Fibroblast of skin of back (primary cell): ENCODE measurements at places on chromosomes 16 and 17.

DNA sequence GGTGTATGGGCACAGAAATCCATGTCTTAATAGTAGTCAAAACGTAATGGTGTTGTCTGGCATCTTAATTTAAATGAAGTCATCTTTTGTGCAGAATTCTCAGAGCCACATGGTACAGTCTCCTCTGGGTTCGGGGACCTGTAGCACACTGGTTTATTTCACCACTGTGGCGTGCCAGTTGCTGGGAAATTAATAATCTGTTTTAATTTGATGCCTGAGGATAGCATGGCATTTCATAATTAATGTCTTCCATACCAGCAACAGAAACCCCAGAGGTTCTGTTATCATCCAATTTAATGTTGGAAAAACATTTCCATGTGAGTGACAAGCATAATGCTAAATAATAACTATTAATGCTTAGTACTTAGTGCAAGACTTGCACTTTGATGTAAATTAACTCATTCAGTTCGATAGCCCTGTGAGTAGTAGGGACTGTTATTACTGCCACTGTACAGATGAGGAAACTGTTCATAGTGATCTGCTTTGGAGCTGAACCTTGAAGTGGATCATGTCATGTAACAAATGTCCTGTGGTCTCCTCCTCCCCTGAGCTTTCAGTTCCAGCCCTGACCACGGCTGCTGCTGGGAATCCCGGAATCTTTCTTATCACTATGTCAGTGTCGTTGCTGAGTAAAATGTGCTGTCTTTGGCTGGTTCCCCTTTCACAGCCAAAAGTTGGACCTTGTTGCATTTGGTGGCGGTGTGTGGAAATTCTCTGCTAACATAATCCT lies 51.2 kb downstream of the SNX29 start:
- no peak for DNase-seq

- DNase-seq: no peak
Observed at GRCh38 chr17:75024686-75025397, 12.4 kb downstream of the MRPL58 start.

DNA sequence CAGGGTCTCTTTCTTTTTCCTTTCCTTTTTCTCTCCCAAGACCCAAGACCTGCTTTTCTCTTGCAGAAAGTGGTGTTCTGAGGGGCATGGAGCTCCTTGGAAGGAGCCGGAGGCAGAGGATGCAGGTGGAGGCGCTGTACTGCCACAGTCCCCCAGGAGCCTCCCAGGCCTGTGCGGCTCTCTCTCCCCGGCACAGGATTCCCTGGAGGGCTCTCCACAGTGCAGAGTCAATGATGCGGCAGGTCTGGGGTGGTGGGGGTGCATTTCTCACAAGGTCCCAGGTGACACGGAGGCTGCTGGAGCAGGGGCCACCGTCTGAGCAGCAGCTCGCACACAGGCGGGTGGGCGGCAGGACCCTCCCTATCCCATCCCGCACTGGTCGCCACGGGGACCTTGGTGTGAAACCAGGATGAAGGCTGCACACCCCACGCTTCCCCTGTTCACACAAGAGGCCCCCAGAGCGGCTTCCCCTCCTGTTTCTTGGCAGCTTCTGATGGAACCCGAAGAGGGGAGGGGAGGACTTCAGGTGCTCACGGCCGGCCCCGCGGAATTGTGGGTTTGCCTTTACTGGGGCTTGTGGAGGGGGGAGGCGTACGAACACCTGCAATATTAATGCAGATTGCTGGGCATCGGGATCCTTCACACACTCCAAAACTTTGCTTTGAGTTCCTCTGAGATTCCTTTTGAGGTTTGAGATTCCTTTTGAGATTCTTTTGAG lies 186.9 kb downstream of the ENGASE start:
- no peak for DNase-seq

DNA sequence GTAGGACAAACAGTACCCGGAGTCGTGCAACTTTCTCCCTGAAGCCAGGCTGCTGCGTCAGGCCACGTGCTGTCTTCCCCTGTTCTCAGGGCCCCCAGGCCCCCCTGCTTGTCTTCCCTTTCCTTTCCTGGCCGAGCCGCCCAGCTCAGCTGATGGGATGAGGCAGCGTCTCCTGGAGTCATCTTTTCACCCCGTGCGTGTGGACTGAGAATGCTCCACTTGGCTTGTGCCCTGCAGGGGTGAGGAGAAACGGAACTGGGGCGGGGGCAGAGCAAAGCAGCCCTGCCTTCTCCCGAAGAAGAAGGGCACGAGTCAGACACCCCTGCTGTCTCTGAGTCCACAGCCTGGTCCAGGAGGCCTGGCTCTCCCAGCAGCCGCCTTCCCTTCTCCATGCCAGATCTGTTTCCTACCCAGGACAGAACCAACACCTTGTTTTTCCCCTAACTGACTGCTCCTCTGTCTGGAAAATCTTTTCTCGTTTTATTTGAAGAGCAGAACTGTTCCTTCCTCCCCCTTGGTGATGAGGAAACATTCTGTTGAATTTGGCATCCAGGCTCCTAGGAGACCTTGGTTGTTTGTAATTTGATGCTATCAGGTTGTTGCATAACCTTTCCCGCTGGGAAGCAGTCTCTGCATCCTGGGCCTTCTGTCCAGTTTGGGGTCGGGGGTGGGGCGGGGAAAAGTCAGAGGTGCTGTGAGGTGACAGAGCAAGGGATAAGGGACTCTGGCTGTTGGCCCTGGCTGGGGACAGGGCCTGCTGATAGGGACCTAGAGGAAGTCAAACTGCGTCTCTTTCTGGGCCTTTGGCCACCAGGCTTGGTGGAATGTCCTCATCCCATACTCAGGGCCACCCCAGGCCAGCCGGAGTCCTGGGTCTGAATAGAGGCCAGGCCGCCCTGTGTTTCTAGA lies 78.8 kb downstream of the WIPI1 start:
- DNase-seq: peak; percentile 66

GRCh38 chr16:69181-69580 lies 3.2 kb downstream of the RHBDF1 start:
- no peak for DNase-seq

DNA sequence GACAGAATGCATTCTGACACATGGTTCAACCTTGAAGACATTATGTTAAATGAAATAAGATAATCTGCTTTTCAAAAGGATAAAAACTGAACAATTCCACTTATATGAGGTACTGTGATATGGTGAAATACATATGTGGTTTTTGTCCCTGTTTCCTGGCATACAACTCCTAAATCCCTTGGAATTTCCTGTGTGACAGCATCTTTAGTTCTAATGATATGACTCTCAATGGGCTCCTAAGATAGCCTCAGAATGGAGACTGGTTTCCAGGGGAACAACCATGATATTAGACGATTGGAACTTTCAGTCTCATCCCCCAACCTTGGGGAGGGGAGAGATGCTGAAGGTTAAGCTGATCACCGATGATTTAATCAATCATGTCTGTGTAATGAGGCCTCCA lies 37.7 kb upstream of the PHLPP2 start:
- DNase-seq: peak; percentile 90

GRCh38 chr17:8742819-8743218 lies 1.8 kb downstream of the CCDC42 start:
- DNase-seq: no peak

GRCh38 chr17:3678095-3678820 lies 9.6 kb downstream of the EMC6 start:
- no peak for DNase-seq

- peak; percentile 36 for DNase-seq
Observed at GRCh38 chr16:27154705-27155521, 48.4 kb upstream of the KDM8 start.

DNA sequence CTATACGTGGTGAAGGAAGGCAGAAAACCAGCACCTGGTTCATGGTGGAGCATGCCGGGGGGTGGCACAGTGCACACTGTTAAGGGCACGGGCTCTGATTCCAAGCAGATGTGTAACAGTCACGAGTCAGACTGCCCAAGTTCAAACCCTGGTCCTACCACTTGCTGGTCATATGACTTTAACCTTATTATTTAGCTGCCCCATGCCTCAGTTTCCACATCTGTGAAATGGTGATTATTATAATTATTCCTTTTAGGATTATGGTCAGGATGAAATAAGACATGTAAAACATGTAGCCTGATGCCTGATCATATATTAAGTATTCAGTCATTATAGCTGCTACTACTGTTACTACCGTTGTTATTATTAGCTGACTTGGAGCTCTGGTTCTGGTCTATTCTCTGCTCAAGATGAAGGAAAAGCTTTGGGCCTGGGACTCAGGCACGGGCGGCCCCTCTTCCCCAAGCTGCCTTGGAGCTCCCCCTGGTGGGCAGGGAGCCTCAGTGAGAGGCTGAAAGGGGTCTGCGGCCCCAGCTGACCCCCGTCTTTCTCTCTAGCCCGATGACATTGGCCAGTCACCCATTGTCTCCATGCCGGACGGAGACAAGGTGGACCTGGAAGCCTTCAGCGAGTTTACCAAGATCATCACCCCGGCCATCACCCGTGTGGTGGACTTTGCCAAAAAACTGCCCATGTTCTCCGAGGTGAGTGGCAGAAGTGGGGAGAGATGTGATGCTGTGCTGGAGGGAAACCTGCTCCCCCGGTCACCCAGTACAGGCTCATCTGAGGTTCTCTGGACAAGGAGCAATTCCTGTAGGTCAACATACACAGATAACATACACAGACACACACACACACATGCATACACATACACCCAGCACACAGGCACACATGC lies 14.0 kb downstream of the NR1D1 start:
- DNase-seq: no peak

GRCh38 chr17:4073983-4074830 lies 68.6 kb downstream of the ZZEF1 start:
- DNase-seq: no peak

DNA sequence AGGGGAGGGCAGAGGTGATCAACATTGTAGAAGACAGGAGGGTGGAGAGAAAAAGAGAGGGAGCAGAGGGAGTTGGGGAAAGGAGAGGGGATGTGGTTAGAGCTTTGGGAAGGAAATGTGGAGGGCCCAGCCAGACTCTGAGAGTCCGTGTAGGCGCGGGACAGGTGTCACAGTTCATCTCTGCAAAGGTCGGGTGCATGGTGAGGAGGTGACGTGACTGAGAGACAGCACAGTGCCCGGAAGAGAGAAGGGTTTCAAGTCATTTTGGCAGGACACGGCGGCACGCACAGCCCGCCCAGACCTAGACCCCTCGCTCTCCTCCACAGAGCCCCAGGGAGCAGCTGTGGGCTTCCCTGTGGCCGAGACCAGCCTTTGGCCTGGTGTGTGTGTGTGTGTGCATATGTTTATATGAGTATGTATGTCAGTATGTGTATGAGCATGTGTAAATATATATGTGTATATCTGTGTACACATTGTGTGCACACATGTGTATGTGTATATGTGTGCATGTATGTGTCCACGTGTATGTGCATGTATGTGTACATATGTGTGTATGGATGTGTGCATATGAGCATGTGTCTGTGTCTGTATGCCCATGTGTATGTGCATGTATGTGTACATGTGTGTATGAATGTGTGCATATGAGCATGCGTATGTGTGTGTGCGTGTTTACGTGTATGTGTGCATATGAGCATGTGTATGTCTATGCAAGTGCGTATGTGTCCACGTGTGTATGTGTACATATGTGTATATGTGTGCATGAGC lies 104.6 kb downstream of the SEC14L1 start:
- no peak for DNase-seq

- DNase-seq: no peak
Observed at GRCh38 chr17:49229805-49230600, 584 bp downstream of the PHOSPHO1 start.

GRCh38 chr17:11023639-11024479 lies 186.0 kb upstream of the PIRT start:
- DNase-seq: no peak

- DNase-seq: no peak
Observed at GRCh38 chr16:70675851-70676513, 9.9 kb downstream of the MTSS2 start.

DNA sequence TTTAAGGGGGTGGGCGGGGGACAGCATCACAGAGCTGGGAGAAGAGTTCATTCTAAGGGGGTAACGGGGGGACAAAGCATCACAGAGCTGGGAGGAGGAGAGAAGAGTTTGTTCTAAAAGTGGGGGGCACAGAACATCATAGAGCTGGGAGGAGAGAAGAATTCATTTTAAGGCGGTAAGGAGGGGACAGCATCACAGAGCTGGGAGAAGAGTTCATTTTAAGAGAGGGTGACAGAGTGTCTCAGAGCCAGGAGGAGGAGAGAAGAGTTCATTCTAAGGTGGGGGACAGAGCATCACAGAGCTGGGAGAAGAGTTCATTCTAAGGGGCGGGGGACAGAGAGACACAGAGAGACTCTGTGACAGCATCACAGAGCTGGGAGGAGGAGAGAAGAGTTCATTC lies 27.8 kb downstream of the ENDOV start:
- DNase-seq: no peak

- DNase-seq: no peak
Observed at GRCh38 chr16:15031179-15031578, 24.7 kb downstream of the NTAN1 start.

DNA sequence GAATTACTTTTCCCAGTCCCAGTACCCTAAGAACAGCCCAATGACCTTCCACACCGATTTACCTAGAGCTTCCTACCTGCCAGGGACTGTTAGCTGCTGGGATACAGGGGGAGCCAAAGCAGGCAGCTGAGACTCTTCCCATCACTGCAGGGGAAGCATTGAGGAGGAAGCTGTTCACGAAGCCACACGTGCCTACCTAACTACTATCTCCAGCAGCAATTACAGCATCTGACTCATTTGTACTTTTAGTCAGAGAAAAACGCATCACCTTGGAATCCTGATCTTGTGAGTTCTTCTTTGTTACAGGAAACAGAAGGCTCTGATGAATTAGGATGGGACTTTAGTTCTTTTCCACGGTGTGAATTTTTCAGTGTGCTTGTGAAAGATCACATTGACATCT lies 113.7 kb upstream of the DHX40 start:
- peak; percentile 50 for DNase-seq

DNA sequence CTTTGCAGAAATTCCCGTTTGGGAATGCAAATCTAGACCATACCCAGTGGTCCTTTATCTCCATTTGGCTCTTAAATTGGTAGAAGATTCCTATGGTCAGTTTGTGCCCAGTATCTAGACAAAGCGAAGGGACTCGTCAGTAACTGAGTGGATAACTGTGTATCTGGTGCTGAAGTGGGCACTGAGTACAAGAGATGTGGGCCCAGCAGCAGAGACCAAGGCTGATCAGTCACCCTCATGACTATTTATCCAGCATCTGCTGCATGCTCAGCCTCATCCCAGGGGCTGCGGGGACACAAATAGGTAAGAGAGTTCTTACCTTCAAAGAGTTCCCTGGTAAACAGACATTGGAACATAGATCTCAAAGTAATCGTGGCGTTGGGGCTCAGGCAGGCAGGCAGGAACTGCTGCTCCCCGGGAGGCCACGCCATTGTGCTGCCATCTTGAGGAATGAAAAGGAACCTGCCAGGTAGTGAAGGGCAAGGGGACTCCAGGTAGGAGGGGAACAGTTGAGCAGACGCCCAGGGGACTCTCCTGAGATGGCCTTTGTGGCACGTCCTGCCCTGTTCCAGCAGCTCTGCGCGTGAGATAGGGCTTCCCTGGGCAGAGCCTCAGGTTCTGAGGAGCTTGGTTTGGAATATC lies 10.3 kb downstream of the NT5M start:
- DNase-seq: peak; percentile 25
